EL (cell line): ENCODE measurements at places on chromosomes 3 and 15.

DNA sequence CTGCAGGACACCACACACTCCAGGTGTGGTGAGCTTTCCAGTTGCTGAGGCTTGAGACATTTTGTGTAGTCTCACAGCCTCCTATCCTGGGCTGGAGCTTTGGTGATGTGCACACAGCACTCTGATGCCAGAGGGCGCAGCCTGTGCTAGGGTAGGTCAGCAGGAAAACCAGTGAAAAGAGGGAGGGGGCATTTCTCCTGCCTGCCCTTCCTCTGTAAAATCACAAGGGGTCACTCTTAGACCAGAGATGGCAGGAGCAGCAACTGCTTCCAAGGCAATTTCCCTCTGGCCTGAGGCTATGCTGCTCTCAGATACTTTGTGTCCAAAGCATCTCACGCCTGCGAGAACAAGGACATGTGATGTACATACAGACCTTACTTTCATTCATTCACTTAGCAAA is 16.5 kb upstream of the MUSTN1 start:
- DNase-seq: peak; percentile 49

DNA sequence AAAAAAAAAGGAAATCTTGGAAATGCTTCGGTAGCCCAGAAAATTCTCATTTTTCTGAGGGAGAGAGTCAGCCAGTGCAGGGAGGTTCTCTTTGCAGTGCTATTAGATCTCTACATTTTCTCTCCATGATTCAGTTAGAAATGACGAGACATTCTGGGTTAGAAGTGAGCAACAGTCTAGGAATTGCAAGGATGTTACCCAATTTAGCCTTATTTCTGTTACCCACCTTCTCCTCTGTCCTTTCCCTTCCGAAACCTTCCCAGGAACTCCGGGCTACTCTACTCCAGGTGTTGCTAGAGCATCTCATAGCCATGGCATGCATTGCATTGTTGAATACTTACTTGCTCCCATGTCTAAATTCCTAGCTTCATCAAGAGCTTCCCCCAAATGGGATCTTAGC is 106.8 kb downstream of the EDEM1 start:
- DNase-seq: peak; percentile 37

- no peak for DNase-seq
Observed at GRCh38 chr3:133828576-133829309, 23.1 kb downstream of the SRPRB start.

DNA sequence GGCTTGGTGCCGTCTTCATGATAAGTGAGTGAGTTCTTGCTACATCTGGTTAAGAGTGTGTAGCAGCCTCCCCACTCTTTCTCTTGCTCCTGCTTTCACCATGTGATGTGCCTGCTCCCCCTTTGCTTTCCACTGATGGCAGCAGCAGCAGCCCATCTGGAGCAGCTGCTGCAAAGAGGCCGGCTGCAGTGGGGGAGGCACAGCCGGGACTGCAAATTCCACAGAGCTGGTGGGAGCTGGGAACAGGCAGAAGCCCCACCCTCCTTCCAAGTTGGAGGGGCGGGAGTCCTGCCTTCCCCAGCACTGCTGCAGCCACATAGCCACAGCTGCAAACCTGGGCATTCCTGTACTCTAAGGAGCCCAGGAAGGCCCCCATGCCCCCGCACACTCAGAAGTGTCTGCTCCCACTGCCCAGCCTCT is 62.8 kb upstream of the IMPG2 start:
- DNase-seq: no peak

DNA sequence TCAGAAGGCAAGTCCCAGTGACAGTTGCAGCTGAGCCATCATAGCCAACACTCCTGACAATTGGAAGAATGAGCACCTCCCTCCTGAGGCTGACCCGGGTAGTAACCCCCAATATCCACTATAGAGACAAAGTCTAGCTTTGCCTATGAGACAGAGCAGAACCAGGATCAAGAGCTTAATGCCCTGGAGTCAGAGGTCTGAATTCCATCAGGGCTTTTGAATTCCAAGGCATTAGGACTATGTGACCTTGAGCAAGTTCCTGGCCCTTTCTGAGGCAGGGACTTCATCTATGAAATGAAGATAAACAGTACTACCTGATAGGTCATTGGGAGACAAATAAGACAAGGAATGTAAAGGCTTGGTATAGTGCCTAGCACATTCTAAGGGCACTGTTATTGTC is 3.1 kb upstream of the INAFM2 start:
- DNase-seq: no peak

DNA sequence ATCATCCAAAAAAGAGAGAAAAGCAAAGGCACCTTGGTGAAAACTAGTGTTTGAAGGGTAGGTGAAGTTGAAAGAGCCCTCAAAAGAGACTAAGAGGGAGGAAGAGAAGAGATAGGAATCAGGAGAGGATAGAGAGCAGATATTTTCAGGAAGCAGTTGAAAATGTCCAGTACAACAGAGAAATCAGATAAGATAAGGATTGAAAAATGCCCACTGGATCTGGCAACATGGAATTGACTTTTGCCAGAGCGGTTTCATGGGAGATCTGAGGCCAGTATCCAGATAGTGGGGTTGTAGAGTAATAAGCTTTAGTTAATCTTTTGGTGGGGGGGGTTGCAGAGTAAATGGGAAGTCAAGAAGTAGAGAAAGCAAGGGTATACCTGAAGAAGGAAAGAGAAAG is 337.4 kb downstream of the IL5RA start:
- DNase-seq: no peak

- DNase-seq: no peak
Observed at GRCh38 chr15:26453914-26454313, 319.0 kb downstream of the GABRB3 start.

- DNase-seq: no peak
Observed at GRCh38 chr3:61460636-61461035, 100.7 kb upstream of the PTPRG start.

DNA sequence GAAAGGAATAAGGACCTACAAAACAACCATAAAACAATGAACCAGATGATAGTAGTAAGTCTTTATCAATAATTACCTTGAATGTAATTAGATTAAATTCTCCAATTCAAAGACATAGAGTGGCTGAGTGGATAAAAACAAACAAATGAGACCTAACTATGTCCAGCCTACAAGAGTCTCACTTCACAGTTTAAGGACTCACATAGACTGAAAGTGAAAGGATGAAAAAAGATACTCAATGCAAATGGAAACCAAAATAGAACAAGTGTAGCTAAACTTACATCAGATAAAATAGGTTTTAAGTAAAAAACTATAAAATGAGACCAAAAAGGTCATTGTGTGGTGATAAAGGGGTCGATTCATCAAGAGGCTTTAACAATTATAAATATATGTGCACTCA is 21.9 kb upstream of the NR1I2 start:
- no peak for DNase-seq

DNA sequence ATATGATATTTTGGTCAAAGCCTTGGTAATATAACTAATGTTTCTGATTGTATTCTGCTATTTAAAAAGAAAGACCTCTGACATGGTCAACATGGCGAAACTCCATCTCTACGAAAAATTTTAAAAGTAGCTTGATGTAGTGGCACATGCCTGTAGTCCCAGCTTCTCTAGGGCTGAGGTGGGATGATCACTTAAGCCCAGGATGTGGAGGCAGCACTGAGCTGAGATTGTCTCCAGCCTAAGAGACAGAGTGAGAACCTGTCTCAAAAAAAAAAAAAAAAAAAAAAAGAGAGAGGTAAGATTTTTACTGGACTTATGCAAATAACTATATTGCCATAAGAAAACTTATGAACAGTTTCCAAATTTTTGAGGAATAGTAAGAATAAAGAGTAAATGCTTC is 30.5 kb upstream of the SLC27A2 start:
- no peak for DNase-seq

GRCh38 chr3:192750201-192750600 is 22.9 kb upstream of the FGF12 start:
- no peak for DNase-seq

DNA sequence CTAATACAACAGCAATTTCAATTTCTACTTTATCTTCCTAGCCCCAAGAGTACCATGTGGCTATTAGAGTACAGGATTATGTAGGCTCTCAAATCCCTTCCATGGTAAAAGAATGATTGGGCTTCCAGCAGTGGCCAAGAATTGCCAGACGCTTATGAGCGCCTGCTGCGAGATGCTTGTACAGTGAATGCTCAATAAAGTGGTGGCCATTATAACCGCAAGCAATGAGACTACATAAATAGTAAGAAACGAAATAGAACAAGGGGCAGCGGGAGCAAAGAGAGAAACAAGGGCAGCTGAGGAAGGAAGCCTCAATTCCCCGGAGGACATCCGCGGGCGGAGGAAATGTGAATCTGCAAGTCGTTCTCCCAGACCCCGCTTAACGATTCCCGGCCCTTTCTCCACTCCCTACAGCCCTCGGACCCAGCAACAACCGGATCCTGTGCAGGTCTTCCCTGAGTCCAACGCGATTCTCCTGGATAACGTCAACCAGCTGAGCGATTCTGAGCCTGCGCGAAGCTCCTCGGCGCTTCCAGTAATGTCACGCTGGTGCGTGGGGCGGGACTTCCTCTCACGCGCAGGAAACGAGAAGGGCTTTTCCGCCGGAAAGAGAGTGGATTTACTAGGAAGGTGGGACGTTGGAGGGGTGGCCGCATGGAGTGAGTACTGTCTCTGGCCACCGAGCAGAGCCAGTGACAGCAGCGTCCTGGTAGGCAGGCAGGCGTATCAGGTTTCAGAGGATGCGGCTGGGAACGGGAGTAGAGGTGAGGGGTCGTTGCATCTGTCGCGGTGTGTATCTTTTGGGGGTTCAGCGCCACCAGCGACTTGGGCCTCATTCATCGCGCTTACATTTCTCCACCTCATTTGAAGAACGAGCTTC is 40.5 kb upstream of the AP3B2 start:
- DNase-seq: peak; percentile 94

GRCh38 chr15:24856397-24857390 is 98.1 kb upstream of the SNRPN start:
- peak; percentile 9 for DNase-seq

DNA sequence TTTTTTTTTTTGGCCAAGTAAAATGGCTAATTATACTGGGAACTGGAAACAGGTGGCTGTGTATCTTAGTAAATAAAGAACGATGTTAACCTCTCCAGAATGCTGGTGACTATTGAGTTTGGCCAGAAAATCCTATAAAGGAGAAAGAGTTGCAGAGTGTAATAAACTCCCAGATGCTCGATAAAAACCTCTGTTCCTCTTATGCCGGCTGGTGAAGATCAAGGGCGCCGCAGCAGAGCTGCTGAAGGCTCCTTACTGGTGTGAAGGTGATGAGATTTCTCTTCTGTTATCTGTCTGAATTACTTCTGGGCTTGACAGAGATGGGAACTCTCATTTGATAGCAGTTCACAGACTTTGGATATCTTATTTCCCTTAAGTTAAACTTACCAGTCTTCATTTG is 104.6 kb downstream of the PTPRG start:
- no peak for DNase-seq

- DNase-seq: no peak
Observed at GRCh38 chr3:182889948-182890629, 90.2 kb downstream of the DCUN1D1 start.

DNA sequence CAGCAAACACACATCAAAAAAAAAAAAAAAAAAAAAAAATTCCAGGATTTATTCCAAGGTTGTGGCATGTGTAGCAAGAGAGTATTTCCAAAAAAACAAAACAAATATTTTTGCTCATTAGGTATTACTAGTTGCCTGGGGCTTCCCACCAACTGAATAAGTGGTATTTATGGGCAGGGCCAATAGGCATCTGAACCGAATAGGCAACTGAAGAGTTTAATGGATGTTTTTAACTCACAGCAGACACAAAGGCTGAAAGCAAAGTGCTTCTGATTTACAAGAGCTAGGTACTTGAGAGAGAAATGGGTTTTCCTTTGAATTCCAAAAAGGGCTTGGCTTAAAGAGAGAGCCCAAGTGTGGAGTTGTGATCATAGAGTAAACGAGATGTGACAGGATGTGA is 21.4 kb downstream of the EIF4E3 start:
- no peak for DNase-seq

- peak; percentile 65 for DNase-seq
Observed at GRCh38 chr3:175020101-175020500, 161.0 kb downstream of the NAALADL2 start.

DNA sequence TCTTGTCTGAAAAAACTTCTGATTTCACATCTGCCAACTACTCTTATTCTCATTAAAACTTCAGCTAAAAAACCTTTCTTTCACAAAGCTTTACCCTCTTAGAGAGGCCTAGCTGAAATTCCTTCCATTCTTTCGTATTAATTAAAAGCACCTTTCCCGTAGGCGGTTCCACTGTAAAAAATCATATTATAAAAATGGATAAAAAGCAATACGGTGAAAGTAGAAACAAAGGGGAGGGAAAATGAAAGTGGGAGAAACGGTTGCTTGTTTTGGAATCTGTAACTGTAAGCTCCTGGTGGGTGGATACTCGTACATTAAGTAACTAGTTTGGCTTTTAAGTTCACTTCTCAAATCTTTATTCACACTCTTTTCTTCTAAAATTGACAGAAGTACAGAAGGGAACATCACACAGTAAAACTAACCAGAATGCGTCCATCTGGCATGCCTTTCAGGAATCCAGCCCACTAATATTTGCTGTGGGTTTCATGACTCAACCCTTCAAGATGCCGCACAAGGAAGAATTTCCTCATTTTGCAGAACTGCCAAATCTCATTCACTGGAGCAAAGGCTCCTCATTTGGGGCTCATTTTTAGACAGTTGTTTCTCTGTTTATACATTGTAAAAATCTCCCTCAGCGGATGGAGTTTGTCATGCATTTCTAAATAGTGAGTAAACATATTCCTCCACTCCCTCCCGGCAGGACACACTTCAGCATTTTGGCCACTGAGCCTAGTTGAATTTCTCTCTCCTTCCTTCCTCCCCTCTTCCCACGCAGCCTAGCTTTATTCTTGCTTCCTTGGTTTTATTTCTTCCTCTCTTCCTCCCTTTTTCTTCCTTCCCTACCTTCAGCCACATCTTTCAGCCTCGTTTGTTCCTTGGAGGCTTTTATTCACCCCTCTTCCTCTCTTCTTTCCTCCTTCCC is 419.5 kb upstream of the NAALADL2 start:
- peak; percentile 98 for DNase-seq

DNA sequence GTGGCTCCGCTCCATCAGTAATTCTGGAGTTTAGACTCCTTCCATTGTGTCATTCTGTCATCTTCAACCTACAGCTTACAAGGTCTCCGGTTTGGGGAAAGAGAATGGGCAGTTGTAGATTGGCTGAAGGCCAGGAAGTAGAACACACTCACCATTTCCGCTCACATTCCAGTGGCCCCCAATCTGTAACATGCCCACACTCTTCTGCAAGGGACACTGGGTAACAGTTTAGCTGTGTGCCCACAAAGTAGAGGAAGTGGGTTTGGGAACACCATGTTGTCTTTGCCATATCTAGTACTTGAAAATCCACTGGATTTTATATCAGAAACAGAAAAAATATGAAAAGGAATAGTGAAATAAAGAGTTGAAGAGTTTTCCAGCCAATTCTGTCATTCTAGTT is 153.5 kb downstream of the SV2B start:
- no peak for DNase-seq

DNA sequence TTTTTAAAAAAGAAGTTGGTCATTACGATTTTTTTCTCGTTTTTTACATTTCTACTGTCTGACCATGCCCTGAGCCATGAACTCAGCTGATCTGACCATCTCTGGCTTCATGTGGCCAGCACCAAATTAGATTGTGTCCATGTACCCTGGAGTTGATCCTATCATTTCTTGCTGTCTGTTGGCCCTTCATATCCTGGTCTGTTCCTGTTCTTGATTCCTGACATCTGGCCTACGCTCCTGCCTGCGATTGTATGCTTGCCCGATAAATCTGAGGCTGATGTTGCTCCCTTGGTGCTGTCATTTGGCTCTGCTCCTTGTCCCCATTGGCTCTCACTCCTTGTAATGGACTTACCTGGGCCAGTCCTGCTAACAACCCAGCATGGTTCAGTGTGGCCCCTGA is 89.8 kb upstream of the IGSF10 start:
- no peak for DNase-seq

GRCh38 chr15:47577000-47577399 is 140.3 kb upstream of the SEMA6D start:
- DNase-seq: no peak
